ENCODE measurements at places on chromosomes 6 and 20.

DNA sequence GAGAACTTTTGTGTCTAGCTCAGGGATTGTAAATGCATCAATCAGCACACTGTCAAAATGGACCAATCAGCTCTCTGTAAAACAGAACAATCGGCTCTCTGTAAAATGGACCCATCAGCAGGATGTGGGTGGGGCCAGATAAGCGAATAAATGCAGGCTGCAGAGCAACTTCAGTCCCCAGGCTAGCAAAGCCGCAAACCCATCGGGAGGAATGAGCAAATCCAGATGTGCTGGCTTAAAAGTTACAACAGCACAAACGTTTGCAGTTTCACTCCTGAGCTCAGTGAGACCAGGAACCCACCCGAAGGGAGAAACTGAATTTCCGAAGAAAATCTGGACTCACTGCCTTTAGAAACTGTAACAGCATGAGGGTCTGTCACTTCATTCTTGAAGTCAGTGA, 21.9 kb upstream of the MBOAT1 start:
- DNase-seq: no peak

GRCh38 chr20:47540443-47541354, 39.0 kb downstream of the NCOA3 start:
- no peak for DNase-seq

DNA sequence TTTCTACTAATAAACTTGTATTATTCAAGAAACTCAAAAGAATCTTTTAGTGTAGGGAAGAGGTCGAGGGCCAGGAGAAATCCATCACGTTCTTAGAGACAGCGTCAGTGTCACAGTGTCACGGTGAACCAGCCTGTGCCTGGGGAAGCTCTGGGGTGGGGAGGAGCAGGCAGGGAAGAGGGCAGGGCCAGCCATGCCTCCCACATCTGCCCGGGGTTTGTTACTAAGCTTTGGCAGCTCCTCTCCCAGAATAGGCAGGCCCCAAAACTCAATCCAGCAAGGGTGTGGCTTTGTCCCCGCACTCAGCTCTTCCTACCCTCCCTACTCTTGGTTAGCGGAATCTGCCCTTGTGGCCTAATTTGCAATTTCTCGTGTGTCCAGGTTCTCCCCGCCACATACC, 72.9 kb downstream of the TCP11 start:
- DNase-seq: no peak

GRCh38 chr20:53561505-53561904, 32.1 kb downstream of the ZNF217 start:
- DNase-seq: no peak

- no peak for DNase-seq
Observed at GRCh38 chr6:121485359-121485811, 49.9 kb downstream of the GJA1 start.

DNA sequence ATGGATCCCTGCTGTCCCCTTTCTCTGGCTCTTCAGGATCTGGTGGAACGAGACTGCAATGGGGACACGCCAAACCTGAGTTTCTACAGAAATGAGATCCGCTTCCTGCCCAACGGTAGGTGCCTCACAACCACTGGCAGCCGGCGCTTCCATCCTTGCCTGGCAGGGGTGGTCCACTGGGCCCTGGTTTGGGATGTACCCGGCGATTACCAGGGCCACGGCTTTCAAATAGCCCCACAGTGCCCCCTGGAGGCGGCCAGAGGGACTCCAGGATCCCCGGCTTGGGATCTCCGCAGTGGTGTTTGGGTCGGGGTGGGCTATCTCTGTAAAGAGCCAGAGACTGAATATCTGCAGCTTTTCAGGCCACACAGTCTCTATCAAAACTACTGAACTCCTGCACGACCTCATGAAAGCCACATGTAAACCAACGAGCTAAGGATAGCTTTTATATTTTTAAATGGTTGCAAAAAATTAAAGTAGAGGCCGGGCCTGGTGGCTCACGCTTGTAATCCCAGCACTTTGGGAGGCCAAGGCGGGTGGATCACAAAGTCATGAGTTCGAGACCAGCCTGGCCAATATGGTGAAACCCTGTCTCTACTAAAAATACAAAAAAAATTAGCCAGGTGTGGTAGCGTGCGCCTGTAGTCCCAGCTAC, 3.7 kb downstream of the OGFR start:
- no peak for DNase-seq

GRCh38 chr6:163826629-163827028, 412.1 kb downstream of the QKI start:
- no peak for DNase-seq

GRCh38 chr6:37731371-37731770, 33.7 kb upstream of the MDGA1 start:
- DNase-seq: no peak

DNA sequence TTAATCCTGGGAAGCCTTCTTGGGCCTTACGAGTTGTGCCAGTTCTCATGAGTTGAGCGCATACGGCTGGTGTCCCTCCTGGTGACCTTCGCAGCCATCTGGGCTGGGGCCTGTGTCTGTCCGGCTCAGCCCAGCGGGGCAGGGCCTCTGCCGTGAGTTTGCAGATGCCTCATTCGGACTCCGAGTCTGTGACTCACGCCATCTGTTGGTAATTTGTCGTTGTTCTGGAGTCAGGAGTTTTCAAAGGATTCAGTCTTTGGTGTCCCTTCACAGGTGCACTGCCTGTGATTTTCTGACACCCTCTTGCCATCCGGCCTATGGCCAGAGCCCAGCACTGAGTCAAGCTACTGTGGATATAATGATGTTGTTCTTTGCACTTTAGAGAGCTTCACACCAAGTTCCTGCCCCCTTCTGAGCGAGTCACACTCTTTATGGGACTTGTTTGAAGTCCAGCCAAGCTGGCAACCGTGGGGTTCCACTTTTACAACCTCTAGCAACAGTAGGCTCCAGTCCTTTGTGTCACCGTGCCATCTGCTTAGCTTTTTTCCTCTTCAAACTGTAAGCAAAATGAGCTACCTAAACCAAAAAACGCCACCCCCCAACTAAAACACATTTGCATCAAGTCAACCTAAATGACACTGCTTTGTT, 175.6 kb downstream of the AIG1 start:
- no peak for DNase-seq

DNA sequence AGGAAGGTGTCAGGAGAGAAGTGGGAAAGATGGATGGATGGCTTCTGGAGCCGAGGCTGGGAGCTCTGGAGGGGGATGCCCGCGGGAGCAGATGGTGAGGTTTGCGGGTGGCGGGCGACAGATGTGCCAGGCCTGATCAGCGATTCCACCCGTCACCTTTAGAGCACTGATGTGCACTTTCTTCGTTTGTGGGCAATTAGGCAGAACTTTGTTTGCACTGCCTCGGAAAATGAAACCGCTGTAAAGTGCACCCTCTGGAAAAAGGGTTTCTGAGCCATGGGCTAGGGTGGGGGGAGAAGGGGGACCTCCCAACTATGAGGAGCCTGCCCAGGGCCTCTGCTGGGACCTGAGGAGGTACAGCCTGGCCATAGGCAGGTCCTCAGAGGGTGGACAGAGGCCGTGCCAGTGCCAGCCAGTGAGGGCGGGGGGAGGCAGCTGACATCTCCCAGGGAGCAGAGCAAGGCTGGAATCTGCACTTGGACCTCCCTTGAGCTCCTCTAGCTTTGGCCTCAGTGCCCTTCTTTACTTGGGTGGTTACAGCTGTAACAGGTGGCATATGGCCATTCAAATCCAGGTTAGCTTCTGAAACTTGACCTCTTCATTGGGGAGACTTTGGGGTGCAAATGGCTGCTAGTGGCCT, 58.7 kb downstream of the CD40 start:
- no peak for DNase-seq

GRCh38 chr6:117907601-117908245, 659 bp downstream of the SLC35F1 start:
- DNase-seq: no peak

GRCh38 chr6:43275801-43276576, 22.1 kb upstream of the SLC22A7 start:
- no peak for DNase-seq

DNA sequence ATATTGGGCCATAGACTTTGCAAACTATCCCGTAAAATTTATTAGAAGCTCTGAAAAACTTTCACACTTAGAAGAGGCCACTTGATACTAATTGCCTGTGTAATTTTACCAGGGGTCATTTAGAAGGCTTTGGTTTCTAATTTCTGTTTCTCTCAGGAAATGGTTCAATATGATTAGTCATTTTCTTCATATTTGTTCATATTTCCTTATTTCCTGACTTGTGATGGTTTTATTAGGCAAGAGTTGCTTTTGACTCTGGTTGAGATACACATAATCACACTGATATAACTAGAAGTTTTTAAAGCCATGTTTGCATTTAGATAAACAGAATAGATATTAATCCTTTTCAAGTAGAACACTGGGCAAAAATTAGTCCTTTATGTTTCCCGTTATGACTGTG, 11.8 kb upstream of the HBS1L start:
- DNase-seq: no peak

DNA sequence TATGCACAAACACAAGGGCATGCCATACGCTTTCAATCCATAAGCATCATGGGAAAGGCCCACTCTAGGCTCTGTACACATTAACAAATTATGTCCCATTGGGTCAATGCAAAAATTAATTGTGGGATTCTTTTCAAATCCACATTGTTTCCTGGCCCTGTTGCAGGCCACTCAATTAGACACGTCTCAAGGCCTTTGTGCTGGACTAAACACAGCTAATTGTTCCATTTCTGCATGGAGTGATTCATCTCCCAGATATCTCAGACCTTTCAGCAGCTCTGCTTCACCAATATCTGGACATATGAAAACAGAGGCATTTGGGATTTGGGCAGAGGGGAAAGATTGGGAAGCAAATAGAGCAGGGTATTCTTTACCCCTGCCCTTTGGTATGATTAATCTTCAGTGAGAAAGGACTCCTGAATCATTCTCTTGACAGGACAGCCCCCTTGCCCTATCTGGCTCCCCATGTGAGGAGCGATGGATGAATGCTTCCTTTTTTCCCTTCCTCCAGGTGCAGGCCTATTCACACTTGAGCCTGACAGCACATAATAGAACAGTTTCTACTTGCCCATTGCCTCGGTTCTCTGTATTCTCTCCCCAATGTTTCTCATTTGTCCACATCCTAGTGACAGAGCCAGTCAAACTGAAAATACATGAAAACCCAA, 547.6 kb downstream of the HAO1 start:
- no peak for DNase-seq

- no peak for DNase-seq
Observed at GRCh38 chr6:6293317-6293716, 27.1 kb downstream of the F13A1 start.

DNA sequence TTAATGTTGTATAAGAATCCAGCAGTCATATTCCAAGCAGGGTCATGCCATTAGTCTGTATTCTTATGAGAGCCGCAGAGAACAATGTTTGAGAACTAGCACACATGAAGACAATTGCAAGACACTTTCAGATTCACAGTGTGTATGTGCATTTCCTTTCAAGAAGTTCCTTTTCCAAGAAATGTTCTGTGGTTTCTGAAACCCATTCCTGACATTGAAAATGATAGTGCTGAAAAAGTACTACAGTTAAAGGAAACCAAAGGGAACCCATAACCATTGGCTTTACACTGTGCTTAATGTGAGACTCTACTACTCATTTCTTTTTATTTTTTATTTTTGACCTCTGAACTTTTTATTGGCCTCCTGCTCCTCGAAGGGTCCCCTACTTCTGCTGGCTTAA, 4.2 kb upstream of the CALHM6 start:
- no peak for DNase-seq
